ENCODE measurements at places on chromosomes 3 and 15.

GRCh38 chr3:71389911-71390573 lies 193.5 kb downstream of the FOXP1 start:
- no peak for DNase-seq

- no peak for DNase-seq
These were observed 362.1 kb upstream of the ARRDC4 start for GRCh38 chr15:97598353-97598798.

DNA sequence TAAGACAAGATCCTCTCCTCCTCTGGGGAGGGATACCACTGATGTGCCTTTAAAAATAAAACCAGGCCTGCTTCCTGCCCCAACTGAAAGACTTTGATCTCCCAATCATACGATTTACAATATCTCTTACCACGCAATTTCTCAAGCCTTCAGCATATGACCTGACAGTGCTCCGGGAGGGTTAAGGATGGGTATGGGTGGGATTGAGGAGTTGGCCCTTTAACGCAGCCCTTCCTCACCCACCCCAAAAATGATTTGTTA lies 67.4 kb downstream of the LRIG1 start:
- DNase-seq, result no peak

GRCh38 chr3:168053115-168053514 lies 42.6 kb downstream of the GOLIM4 start:
- DNase-seq, result no peak

DNA sequence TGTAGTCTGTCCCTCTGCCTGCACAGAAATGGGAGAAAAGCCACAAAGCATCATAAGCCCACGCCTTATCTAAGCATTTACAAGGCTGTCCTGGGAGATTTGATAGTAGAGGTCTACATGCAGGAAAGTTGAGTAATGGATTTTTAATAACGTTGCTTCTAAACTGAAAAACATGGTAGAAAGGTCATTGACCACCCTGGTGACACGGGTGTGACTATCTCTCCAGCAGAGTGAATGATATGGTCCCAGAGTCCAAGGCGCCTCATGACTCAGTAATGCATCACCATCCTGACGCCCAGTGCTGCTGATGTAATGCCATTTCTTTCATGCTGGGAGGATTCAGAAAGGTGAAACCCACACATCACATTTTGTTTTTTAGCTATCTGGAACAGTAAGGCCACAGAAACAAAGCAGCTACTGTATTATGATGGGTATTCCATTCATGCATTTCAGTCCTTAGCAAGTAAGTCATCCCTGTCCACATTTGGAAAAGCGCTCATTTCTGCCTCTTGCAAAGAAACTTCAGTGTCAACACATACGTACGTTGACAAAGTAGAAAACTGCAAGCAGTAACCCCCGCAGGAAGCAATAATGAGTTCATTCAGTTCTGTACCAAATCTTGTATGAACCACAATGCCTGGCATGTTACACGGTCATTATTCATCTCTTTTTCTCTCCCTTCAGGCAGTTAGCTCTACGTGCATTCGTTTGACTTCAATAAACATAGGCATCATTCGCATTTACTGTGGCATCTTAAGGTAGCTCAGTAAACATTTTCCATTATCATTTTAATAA lies 483.5 kb downstream of the GABRG3 start:
- DNase-seq, result no peak

DNA sequence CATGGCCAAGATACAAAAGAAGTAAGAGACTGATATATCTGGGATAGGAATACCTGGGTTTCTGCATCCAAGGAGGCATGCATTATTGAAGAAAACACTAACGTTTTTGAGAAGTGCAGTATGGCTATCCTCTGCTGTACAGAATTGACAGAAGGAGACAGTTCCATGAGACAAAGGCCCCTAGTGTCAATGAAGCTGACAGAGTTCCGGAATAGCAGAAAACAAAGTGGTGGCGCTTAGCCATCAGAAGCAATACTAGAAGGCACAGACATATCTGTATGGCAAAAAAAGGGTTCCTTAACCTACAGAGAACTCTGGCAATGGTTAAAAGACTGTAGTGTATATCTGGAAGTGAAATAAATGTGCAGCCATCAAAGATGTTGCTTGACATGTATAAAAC lies 77.8 kb downstream of the VGLL3 start:
- DNase-seq, result no peak

GRCh38 chr3:181050738-181051137 lies 61.2 kb upstream of the DNAJC19 start:
- no peak for DNase-seq

DNA sequence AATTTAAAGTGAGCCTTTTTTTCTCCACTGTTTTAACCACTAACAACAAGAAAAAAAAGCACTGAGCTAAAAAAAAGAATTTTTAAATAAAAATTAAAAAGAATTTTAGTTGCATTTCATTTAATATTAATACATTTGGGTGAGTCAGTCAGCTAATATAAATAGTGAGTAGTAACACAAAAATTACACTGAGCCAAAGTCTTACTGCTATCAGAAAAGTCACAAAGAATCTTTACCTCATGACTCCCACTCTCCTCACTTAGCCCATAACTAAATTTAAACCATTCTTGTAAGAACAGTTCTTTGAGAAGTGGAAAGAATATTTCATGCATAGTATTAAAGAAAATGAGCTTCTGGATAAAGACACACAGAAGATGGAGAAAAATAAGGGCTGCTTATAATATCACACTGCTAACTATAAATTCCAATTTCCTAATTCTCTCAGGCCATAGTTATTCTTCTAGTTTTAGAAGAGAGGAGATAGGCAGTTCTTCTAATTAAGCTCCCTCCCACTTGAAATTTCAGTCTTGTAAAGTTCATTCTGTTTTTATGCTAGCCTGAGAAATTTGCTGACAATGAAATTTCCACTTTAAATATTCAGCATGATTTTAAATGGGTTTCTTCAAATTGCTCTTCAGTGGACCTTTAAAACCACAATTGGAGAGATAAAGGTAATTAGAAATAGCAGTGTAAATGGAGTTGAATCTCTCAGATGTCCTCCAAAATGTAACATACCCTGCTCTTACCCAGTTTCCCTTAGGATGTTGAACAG lies 17.6 kb downstream of the SHQ1 start:
- no peak for DNase-seq

GRCh38 chr15:78339559-78339958 lies 594 bp upstream of the CRABP1 start:
- DNase-seq, result no peak

GRCh38 chr3:57587905-57588304 lies 9.2 kb downstream of the ARF4 start:
- no peak for DNase-seq

GRCh38 chr15:33086500-33087121 lies 107.9 kb downstream of the FMN1 start:
- DNase-seq, result no peak

- DNase-seq, result no peak
These were observed 29.4 kb downstream of the LYSMD4 start for GRCh38 chr15:99703603-99704443.

GRCh38 chr3:191087391-191087790 lies 111.7 kb upstream of the OSTN start:
- DNase-seq, result no peak

DNA sequence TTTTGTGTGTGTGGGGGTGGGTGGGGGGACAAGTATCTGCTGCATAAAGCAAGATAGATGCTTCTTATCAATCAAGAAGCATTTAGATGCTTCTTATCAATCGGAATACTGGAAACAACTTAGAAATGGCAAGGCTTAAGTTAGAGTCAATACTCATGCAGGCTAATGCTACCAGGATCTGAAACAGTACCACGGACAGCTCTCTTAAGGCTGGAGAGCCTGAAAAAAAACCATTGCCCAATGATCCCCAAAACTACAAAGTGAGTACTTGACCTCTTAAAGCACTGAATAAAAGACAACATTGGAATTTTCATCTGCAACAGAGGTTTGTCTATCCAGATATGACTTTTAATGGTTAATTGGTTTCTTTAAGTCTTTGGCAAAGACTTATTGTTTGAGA lies 262.3 kb downstream of the GAP43 start:
- no peak for DNase-seq

DNA sequence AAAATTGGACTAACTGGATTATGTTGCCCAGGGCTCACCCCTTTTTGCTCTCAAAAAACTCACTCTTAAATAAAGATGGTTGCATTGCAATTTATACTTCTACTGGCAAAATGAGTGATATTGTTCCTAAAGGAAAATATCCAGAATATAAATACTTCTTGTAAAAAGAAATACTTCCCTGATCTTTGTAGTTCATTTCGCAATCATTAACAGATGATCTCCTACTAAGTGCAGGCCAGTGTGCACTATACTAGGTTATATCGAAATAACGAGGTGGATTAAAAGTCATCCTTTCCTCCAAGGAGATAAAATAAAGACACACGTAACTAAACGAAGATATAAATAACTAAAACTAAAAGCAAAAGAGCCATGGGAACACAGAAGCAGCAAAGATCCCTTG lies 63.0 kb downstream of the MEX3B start:
- no peak for DNase-seq

DNA sequence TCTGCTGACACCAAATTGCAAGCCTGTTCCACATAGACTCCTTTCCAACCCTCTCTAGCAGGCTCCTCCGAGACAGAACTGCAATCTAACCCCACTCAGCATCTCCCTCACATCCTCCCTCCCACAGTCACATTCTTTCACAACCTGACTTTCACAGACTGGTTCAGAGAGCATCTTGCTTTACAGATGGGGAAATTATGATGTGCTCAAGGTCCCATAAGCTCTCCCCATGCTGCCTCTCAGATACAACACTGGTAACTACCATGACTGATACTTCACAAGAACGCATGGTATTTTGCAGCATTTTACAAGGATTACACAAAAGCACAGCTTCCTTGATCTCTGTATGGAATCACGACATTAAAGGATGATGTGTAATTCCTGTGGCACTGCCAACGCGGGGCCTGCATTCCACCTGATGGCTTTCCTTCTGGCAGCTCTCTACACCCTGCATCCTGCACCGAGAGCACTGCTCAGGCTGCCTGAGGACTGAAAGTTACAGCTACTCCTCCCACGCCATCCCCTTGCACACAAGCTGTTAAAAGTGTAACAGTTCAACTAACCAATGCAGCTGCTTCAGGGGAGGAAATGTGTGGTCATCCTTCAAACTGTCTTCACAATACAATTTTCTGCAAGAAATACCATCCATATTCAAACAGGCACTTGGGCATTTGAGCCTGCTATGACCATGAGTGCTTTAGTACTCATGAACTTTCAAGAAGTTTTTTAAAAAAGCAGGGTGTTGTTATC lies 27.6 kb downstream of the TBC1D2B start:
- DNase-seq, result no peak

- DNase-seq, result no peak
These were observed 108.9 kb downstream of the ANO10 start for GRCh38 chr3:43512754-43513404.

GRCh38 chr3:15858547-15859506 lies 61.0 kb upstream of the ANKRD28 start:
- no peak for DNase-seq

DNA sequence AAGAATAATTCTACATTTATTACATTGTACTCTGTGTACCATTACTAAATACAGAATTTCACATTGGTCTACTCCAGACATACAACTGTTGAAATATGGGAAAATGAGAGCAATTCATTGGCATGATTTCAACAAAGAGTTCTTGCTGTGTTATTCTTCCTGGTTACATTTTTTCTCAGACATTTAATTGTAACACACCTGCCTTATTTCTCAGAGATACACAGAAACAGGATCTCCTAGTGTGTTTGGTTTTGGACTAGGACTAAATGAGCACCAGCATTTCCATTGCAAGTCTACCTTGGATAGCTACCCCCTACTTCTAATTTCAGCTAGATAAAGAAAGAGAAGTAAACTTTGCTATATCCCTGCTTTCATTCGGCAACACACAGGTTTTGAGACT lies 274.3 kb upstream of the CNTN4 start:
- no peak for DNase-seq

DNA sequence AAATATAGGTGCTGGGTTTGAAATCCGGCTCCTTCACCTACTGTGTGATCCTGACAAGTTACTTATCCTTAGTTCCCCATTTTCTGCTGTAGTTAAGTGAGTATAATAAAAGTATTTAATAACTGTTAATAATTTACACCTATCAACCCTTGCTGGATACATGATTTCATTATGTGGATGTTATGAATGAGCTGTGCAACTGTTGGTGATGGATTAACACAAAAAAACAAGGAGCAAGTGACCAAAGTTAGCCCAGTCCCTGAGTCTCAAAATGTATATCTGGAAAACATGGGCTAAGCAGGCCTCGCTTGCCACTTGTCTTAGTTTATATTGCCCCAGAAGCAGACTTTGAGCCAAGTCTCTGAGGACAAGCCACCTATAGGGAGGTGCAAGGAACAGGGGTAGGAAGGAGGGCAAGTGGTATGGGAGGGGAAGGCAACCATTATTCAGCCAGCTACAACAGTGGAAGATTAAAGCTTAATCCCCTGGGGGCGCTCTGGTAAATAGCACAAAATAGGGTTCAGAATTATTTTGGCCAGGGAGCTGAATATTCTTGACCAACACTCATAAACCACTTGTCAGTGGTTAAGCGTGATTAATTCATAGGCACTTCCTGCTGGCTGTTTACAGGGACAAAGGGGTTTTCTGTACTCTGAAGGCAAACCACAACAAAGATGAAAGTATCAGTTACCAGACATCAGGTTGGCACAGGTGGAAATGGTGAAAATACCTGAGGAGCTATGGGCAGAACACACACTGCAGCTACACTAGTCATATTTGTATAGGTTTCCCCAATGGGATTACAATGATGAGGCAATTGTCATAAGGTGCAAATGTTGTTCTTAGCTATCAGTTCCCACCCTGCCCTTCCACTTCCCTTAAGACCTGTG lies 76.2 kb downstream of the TRIM42 start:
- no peak for DNase-seq

GRCh38 chr15:95503640-95504225 lies 826.8 kb upstream of the NR2F2 start:
- no peak for DNase-seq

DNA sequence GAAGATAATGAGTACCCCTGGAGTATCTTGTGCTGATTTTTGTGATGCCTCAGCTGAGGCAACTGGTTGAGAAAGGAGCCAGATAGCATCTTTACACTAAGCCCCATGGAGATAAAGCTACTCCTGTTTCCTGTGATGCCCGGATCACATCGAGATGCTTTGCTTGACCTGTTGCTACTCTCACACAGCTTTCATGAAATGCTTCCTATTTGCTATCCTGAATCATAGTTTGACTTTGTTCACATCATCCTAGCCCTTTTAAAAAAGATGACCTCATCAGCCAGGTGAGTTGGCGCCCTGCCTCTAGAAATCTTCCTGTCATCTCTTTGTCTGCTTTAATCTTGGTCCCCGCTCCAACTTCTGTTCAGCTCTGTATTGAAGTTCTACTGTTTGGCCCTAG lies 409.6 kb upstream of the TBL1XR1 start:
- no peak for DNase-seq

DNA sequence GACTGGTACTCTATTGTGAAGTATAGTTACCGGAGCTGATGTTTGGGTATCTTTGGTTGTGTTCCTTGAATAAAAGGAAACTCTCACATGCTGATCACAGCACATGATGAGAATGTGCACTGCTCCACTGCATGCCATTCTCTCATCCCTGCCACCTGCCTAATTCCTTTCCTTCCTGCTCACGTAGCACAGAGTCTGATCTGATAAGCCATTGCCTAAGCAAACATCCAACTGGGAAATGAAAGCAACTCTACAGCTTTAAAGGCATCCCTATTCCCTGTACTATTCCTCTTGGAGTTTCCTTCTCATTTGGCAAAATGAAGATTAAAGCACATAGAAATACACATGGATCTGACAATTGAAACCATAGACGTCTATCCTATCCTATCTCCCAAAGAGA lies 359.8 kb downstream of the C3orf38 start:
- no peak for DNase-seq

GRCh38 chr15:56582785-56583184 lies 117.8 kb upstream of the MNS1 start:
- no peak for DNase-seq

- no peak for DNase-seq
These were observed 99.5 kb downstream of the POLR2M start for GRCh38 chr15:57806003-57806402.
